ENCODE measurements at places on chromosomes 3 and 15. TPM values are rescaled to one million over a fixed set of nuclear protein-coding genes. Genes with fewer than 3 reads are reported as not detected.

Gene OIP5
- total RNA-seq, result 4.2 TPM

Gene CPLX3
- not detected for total RNA-seq

Gene GOLGA8R
- total RNA-seq, result 2.3 TPM

Gene MEGF11
- not detected for total RNA-seq

Gene DUOX1
- not detected for total RNA-seq

Gene IGSF10
- not detected for total RNA-seq

Data from vein endothelial cell (primary cell).